ENCODE measurements at places on chromosomes 3 and 15. TPM values are rescaled to one million over a fixed set of nuclear protein-coding genes. Genes with fewer than 3 reads are reported as not detected.

Gene DAZL
- 0.34 TPM for polyA plus RNA-seq

Gene ANKUB1
- not detected for polyA plus RNA-seq

DNA sequence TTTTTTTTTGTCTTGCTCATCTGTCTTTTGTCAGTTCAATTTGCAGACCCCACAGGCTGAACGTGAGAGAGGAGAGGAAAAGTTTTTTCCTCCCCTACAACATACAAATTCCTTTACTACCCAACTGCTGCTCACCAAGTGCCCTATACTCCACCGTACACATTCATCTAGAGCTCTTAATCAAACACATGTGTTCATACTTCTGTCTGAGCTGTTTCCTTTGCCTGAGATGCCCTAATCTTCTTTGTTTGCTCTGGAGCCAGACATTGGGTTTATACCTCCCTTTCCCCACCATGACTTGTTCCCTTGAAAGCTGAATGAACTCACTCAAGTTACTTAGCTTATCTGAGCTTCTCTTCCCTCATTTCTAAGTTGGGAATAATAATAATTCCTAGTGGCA lies 122.7 kb upstream of the RASGRP1 start:
- DNase-seq, result no peak

DNA sequence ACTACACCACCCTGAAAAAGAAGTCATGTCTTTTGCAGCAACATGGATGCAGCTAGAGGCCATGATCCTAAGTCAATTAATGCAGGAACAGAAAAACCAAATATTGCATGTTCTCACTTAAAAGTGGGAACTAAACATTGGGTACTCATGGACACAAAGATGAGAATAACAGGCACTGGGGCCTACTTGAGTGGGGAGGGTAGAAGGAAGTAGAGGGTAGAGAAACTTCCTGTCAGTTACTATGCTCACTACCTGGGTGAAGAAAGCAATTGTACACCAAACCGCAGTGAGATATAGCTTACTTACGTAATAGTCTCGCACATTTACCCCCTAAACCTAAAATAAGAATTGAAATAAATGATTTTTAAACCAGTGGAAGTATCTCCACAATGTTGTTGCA lies 480.5 kb upstream of the ARRDC4 start:
- no peak for DNase-seq

GRCh38 chr3:66567077-66567476 lies 66.3 kb upstream of the LRIG1 start:
- DNase-seq, result peak; percentile 31

- no peak for DNase-seq
These were observed 753 bp upstream of the FES start for GRCh38 chr15:90883526-90883975.

DNA sequence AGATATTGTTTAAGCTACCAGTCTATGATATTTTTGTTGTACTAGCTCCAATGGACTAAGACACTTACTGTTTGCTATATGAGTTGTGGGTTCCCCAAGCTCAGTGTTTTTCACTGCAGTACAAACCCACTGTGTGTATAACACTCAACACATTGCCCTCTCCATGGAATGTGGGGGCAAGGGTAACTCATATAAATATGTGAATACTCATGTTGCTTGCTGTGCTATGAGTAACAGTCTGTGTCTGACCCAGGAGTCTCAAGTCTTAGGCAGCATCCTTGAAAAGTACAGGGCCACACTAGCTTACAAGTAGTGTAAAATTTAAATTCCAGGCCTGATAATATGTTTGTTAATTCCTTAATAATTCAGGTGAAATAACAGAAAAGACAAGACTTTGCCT lies 22.5 kb upstream of the CNTN3 start:
- DNase-seq, result no peak

- no peak for DNase-seq
These were observed 224.3 kb upstream of the ROBO2 start for GRCh38 chr3:76815561-76815960.

DNA sequence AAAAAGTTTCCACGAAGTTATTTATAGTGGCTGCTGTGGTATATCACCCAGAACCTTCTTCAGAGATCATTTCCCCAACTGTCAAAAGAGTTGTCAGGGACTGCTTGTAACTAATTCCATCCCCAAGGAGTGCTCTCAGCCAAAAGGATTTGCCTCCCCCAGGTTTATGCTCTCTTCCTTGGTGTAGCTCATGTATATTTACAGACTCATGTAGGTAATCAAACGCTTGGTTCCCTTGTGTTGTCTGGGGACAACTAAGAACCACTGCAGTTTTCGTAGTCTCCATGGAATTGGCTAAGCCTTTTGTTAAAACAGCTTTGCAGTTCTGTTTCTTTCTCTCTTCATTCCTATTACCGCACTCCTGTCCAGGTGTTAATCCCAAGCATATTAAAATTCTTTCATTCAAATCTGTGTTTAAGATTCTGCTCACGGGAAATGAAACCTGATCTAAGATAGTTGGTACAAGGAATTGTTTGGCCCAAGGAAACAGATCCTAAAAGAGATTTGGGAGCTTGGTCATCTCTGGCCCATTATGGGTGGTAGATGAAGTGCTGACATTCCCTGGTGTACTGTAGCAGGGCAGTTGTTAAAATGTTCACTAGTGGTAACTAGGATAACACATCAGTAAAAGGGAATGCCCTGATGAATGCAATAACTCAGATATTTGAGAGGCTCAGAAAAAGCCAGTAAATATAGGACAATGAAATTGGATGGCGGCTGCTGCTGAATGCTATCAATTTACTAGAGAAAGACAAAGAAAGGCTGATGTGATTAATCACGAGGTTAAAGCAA lies 361.3 kb upstream of the GBE1 start:
- no peak for DNase-seq

DNA sequence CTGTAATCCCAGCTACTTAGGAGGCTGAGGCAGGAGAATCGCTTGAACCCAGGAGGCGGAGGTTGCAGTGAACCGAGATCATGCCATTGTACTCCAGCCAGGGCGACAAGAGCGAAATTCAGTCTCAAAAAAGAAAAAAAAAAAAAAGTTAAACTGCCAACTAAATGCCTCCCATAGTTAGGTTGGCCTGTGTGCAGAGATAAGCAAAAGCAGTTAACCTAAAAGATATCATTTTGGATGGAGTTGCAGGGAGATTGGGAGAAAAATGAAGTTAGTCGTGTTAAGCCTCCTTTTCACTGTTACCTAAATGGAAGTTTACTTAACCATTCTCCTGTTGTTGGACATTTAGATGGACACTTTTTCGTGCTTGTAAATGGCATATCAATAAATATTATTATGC lies 11.4 kb upstream of the FETUB start:
- no peak for DNase-seq
